ENCODE measurements at places on chromosomes 3 and 15.

- DNase-seq, result no peak
Observed at GRCh38 chr3:153282355-153282754, 120.3 kb downstream of the RAP2B start.

GRCh38 chr3:15676259-15676658 is 74.7 kb downstream of the BTD start:
- DNase-seq, result no peak

GRCh38 chr15:99324082-99324620 is 72.9 kb downstream of the LRRC28 start:
- no peak for DNase-seq

DNA sequence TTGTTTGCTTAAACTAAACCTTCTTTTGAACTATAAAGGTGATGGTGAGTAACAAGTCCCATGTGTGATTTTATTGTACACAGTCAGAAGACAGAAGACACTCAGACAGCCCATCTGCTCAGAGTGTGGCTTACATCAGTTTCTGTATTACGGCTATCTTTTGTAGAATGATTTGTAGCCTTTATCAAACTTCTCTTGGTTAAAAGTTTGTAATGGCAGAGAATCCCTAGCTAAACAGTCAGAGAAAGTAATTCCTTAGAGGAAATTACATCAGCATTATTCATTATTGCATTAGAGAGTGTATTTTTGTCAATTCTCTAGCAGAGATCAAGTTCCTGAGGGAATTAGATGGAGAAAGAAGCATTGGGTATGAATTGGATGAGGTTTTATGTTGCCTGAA is 500.8 kb downstream of the CNTN4 start:
- no peak for DNase-seq

GRCh38 chr3:146638718-146639117 is 33.6 kb upstream of the PLSCR5 start:
- DNase-seq, result no peak

DNA sequence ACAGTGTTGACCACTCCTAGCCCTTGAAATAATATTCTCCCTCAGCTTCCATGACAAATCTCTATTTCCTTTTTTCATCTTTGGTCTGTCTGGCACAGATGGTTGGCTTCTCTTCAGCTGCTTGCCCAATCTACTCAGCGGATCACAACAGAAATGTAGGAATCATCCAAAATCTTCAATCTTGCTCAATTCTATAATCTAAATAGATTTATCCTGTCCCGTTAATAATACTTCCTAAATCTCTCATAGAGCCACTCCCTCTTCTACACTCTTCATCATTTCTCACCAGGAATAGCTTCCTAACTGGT is 3.8 kb downstream of the PEAK1 start:
- DNase-seq, result no peak

GRCh38 chr3:53835257-53835656 is 11.0 kb downstream of the CHDH start:
- no peak for DNase-seq

DNA sequence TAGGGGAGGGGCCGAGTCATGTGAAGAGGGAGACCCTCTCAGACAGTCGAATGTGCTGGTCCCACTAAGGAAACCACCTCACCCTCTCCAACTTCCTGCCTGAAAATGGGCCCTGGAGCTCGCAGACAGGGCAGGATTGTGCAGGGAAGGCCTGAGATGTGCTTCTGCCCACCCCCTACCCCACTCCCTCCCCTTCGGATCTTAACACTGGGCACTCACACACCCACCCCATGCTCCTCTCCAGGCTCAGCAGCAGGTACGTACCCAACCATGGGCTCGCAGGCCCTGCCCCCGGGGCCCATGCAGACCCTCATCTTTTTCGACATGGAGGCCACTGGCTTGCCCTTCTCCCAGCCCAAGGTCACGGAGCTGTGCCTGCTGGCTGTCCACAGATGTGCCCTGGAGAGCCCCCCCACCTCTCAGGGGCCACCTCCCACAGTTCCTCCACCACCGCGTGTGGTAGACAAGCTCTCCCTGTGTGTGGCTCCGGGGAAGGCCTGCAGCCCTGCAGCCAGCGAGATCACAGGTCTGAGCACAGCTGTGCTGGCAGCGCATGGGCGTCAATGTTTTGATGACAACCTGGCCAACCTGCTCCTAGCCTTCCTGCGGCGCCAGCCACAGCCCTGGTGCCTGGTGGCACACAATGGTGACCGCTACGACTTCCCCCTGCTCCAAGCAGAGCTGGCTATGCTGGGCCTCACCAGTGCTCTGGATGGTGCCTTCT is 20.0 kb downstream of the ATRIP start:
- no peak for DNase-seq

DNA sequence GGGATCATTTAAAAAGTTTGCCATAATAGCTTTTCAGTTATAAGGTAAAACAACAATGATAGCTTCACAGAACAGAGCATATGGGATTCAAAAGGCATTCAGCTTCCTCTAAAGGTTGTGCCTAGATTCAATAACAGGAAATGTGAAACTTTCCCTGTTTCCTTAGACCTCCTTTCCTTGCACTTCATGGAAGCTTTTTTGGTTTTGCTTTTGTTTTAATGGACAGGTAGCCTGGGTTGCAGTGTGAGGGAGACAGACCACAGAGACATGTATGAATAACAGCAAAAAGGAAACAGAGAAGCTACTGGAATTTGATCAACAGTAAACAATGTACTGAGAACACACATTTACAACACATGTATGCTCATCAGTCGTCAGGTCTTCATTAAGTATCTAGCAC is 2.3 kb upstream of the TNFAIP8L3 start:
- no peak for DNase-seq

DNA sequence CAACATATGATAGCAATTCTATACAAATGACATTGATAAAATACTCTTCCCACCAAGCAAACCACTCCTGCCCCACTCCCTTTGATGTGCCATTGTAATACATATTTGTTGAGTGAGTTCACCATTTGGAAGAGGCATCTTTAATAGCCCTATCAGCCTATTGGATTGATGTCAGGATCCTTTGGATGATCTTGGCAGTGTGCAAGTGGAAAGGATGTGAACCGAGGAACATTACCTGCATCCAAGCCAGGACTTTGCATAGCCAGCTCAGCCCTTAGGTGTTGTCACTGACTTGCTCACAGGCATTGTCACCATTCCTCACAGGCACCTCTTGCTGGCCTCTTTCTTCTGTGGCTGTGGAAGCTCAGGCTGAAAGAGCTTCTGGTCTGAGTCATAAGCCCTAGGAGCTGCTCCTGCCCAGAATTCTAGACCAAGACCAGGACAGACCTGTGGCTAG is 16.5 kb upstream of the TIMP4 start:
- DNase-seq, result no peak

GRCh38 chr15:31108836-31109235 is 7.3 kb upstream of the TRPM1 start:
- no peak for DNase-seq

DNA sequence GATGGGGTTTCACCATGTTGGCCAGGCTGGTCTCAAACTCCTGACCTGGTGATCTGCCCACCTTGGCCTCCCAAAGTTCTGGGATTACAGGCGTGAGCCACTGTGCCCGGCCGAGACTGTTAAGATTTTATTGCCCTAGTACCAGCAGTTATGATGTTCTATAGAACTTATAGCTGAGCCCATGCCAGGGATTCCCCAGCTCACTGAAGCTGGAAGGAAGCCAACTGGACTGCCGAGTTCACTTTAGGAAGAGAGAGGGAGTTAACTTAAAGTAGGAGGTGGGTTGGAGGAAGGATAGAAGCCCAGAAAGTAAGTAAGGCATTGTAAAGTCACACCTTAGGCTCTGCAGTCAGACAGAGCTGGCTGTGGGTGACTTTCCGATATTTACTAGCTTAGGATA is 101.1 kb upstream of the BOC start:
- no peak for DNase-seq

DNA sequence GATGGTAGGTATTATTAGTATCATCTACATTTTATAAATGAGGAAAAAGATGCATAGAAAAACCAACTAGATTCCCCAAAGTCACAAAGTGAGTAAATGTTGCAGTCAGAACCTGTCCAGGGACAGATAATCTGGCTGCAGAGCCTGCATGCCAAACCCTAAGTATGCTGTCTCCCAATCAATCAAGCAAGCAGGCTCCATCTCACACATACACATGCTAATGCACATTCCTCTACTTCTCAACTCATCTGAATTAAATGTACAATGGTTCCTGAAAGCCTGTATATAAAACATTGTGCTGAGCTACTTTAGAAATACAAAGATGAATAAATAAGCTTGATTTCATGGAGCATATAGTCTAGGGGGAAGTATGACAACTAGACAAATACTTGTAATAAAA is 101.0 kb downstream of the CBLB start:
- DNase-seq, result no peak

GRCh38 chr3:140091143-140091542 is 156.2 kb downstream of the CLSTN2 start:
- no peak for DNase-seq

DNA sequence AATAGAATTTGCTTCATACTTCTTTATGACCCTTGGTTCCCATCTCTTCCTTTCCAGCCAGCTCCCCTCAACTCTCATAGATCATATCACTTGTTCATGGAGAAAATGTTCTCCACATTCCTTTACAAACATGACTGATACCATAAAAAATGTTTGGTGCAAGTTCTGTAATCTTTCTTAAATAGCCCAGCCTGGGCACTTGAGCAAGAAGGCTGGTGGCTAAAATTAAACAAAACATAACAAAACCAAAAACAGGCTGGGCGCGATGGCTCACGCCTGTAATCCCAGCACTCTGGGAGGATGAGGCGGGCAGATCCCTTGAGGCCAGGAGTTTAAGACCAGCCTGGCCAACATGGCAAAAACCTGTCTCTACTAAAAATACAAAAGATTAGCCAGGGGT is 8.9 kb upstream of the POLR2M start:
- DNase-seq, result no peak

DNA sequence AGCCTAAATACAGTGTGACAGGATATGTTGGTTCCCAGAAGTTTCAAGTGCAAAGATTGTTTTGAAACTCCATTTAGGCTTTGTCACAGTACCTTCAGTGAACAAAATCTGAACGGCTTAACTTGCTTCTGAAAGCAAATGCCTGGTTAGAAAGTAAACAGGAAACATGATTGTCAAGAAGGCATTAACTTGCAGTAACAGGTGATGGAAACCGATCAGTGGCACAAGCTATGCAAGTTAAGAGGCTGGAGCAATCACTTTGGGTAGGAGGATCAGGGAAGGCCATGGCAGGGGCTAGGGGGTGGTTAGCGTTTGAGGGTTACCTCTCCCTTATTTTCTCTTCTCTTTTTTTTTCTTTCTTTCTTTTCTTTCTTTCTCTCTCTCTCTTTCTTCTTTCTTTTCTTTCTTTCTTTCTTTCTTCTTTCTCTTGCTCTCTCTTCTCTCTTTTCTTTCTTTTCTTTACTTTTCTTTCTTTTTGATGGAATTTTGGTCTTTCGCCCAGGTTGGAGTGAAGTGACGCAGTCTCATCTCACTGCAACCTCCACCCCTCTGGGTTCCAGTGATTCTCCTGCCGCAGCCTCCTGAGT is 2.4 kb downstream of the HYKK start:
- DNase-seq, result no peak

DNA sequence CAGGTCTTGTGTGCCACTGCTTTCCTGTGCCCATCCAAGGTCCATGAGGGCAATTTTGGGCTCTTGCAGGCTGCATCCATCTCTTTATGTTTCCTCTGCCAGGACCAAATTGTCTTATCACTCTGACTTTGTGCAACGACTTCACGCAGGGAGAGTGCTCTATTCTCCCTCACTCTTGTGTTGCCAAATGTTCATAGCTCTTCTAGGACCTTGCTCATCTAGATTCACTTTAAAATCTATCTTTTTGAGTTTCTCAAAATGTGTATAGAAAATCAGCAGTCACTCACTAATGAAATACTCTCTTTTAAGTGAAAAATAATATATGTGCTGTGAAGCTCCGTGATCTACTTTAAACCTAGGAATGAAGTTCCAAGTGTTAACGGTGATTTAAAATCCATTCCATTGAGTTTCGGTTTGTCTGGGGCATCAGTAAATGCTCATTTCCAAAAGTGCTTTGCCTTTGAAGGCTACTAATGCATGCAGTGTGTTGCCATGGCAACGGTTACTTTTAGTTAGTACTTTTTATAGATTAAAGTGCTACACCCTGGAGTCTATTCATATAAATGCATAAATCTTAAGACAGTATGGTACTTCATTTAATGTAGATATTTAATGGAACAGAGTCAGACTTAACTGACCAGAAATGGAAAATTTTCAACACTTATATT is 46.6 kb upstream of the GOLGA8J start:
- peak; percentile 5 for DNase-seq

DNA sequence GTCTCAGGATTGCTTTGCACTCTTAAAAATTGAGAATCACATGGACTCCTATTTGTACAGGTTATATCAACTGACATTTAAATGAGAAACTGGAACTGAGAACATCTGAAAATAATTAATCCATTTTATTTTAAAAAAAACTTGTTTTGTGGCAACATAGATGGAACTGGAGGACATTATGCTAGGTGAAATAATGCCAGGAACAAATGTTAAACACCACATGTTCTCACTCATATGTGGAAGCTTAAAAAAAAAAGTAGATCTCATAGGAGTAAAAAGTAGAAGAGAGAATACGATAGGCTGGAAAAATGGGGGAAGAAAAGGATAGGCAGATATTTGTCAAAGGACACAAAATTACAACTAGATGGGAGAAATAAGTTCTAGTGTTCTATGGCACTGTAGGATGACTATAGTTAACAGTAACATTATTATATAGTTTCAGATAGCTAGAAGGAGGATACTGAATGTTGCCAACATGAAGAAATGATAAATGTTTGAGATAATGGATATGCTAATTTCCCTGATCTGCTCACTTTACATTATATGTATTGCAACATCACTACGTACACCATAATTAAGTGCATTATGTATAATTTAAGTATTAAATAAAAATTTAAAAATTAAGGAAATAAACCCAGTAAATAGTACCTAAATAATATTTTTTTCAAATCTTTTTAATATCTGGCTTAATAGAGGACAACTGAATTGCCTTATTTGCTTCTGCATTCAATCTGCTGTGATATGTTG is 100.5 kb upstream of the TSPAN3 start:
- no peak for DNase-seq

- DNase-seq, result peak; percentile 11
Observed at GRCh38 chr3:128067489-128067888, 15.3 kb downstream of the SEC61A1 start.
